ENCODE measurements at places on chromosomes 4 and X.

DNA sequence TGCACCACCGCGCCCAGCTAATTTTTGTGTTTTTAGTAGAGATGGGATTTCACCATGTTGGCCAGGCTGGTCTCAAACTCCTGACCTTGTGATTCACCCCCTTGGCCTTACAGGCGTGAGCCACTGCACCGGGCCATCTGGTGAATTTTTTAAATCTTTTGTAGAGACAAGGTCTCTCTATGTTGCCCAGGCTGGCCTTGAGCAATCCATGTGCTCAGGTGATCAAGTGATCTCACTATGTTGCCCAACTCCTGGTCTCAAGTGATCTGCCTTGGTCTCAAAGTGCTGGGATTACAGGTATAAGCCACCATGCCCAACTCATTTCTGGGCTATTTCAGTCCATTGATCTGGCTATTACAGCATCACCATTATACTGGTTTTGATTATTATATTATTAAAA, 22.2 kb upstream of the GALNT7 start:
- DNase-seq, result peak; percentile 50

GRCh38 chr4:155950461-155950860, 3.2 kb downstream of the CTSO start:
- no peak for DNase-seq

- no peak for DNase-seq
These were observed 49.4 kb downstream of the UBA6 start for GRCh38 chr4:67651536-67651935.

- no peak for DNase-seq
These were observed 47.8 kb downstream of the SLC9A7 start for GRCh38 chrX:46710927-46711623.

DNA sequence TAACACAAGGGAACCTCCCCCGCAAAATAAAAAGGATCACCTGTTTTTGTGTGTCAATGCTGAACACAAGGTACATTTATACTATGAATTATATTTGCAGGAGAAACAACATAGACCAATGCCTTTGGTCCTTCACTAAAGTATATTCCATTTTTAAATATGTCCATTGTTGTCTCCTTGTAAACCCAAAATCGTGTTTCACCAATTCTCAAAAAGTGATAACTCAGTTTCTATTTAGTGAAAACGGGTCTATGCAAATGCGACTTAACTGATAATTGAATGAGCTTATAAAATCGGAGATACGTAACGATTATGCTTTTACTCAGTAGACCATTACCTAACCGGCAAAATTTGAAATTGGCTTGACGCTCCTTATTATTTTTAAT, 2.1 kb downstream of the BRWD3 start:
- DNase-seq, result peak; percentile 1

GRCh38 chrX:3142259-3143042, 101.2 kb downstream of the ARSF start:
- no peak for DNase-seq

GRCh38 chr4:72631296-72631695, 62.3 kb upstream of the ADAMTS3 start:
- DNase-seq, result peak; percentile 93

- peak; percentile 88 for DNase-seq
These were observed 6.1 kb downstream of the TCEANC start for GRCh38 chrX:13659063-13659462.

DNA sequence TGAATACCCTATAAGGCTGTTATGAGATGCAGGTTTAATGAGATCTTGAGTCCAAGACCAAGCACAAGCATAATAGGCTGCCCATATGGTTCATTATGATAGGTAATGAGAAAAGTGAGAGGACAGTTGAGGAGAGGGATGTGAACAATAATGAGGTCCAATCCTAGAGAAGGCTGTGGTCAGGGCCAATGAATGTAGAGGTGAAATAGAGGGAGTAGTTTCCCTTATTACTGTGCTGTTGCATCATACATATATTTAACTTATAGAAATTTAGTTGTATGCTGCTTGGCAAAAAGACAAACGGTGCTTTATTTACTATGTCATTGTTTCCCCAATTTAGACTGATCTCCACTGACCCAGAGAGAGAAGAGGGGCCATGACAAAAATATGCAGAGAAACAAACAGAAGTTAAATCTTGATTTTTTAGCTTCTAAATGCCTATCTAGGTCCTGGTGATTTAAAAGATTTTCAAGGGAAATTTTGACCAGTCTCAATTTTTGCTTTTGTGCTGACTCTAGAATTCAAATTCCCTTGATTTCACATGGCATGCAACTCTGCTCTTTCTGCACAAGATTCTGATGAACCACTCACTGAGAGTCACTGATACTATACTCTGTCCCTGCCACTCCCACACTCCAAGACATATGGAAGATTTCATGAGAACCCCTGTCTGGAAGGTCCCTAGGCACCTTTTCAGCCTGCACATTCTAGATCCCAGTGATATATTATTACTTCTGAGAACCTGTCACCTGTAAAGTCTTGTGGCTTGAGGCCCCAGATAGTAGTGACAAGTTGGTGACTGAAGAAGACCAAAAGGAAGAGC, 159.7 kb downstream of the VSIG4 start:
- no peak for DNase-seq

DNA sequence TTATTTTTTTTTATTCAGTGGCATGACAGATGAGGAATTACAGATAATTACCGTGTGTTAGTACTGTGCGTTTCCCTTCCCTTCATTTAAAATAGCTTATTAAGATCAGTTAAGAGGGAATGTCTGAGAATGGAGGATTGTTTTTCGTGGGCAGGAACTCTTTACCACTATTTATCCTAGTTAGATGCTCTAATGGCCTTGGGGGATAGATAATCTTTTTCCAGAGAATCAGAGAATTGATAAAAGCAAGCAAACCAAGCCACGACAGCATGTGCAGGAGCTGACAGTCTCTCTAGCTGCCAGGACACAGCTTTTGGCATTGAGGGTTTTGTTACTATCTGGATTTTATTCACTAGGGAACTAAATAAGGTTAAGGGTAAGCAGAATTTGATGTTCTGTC, 128.7 kb downstream of the DCLK2 start:
- DNase-seq, result no peak

DNA sequence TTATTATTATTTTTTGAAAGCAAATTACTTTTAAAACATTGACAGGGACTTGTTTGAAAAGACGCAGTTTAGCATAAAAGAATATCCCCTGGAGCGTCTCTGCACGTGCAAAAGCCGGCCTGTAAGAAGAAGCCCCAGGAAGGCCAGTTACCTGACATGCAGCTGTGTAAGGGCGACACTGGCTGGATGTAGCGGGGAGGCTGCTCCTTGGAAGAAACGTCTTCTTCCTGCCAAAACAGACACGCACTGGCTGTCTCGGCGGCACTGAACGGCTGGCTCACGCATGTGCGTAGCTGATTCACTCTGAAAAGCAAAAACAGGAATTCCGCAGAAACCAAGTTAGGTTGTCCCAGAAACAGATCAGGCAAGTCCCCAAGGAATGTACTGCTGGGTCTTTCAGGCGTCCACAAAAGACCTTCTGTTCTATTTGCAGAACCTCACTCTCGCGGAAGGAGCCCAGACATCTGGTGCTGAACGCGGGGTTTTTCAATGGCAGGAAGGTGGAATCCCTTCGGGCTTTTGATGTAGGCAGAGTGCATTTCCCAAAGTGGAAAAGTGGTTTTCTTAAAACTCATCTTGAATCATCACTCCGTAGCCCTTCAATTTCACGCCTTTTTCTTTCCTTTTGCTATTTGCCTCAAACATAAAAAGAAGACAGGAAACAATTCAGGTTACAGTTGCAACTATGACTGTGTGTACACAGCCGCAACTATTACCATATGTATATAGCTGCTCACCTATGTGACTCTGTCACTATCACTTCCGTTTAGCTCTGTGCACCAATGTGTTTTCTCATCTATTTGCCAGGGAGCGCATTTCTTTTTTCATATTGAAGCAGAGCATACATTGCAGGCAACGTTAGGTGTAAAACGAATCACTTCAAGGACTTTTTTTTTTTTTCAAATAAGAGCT, 38.1 kb upstream of the ARSH start:
- DNase-seq, result peak; percentile 44

GRCh38 chrX:85544609-85545008, 165.1 kb upstream of the POF1B start:
- DNase-seq, result no peak

DNA sequence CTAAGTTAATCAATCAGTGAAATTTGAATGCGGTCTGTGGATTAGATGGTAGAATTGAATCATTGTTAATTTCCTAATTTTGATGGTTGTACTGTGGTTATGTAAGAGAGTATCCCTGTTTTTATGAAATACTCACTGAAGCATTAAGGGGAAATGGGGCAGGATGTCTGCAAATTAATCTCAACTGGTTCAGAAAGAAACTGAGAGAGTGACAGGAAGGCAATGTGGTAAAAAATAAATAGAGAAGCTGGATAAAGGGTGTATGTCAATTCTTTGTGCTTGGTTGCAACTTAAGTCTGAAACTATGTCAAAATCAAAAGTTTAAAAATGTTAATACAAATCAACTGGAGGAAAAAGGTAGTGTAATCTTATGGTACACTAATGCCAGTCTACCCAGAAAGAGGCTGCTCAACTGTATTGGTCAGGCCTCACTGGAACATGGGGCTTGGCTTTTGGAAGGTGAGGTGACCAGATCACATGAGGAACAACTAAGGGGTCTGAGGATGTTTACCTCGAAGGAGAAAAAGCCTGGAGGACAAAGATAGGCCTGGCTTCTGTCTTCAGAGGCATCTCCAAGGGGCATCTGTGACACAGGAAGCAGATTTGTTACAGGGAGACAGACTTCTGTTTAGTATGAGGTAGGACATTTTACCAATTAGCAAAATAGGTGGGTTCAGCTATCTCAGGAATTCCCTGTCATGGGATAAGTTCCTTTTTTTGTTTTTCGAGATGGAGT, 83.1 kb downstream of the DLG3 start:
- DNase-seq, result no peak

DNA sequence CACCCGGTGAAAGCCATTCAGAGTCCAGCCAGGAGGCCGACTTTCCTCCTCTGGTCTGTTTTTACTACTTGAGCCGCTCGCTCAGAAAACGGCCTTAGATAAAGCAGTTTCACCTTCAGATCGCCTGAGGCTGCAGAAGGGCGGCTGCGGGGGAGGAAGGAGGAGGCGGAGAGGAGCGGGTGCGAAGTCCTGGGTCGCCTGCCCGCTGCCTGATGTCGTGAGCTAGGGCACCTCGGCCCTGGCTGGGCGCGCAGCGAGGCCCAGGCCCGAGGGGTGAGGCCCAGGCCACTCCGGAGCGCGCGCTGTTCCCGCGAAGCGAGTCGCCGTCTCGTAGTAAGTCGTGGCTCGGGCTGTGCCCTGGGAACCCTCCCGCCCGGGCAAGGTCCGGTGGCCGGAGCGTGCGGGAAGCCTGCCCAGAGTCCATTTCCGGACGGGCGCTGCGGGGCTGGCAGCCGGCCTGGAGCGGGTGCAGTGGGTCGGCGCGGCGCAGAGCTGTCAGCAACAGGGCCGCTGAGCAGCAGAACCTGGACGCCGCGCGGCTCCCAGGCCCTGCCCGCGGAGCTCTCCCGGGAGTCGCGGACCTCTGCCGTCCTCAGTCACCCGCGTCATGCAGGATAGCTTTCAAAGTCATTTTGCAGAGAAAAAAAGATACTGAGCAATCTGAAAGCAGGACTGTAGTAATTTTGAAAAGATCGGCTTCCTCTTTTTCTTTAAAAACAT, 18.6 kb downstream of the TRIM2 start:
- peak; percentile 39 for DNase-seq

GRCh38 chr4:179465131-179465797, 2023.0 kb upstream of the AGA start:
- DNase-seq, result peak; percentile 79

DNA sequence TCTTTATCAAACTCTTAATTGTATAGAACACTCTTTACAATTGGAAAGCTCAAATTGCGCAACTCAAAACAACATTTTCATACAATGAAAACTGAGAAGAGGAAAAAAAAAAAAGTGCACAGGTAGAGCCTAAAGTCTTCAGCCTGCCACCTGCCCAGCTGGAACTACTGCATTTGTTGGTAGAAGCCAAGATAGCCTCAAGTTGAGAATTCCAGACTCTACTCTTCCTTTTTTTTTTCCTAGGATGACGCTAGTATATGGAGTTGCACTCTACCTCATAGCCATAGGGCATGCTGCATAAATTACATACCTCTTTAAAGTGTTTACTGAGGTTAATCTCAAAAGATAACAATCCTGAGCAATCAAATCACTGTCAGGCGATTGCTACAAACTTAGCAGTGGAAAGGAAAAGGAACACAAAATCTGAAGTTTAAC, 13.6 kb downstream of the ABCG2 start:
- peak; percentile 90 for DNase-seq

DNA sequence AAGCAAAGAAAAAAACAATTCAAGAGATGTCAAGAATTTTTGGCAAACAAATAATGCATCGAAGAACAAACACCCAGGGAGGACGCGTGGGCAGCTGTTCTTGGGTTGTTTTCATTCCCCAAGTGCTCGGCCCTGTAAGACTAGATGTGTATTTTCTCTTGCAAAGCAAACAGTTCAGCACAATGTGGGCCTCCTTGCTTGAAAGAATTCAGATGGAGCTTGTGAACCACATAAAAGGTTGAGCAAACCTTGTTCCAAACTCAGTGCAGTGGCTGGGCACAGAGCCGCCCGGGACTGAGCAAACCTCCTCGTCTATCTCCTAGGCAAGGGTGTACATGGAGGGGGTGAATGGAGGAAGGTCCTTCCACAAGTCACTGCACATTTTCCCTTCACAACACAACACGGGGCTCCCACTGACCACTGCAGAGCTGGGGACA, 82.4 kb downstream of the HTRA3 start:
- no peak for DNase-seq

DNA sequence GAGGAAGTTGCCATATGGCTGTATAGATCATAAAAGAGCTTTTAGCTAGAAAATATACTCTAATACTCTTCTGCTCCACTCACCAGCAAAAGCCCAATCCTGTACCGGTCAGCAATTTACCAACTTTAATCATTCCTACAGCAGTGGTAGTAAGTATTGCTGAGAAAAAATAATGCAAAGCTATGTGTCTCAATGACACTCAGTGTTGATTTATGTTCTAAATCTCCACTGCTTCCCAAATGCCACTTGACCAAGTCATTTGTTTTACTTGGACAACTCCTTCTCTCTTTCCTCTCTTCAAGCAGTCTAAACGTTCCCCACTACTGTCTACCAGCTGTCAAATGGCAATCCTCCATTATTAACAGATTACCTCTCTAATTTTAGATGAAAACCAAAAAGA, 201.8 kb upstream of the GK2 start:
- no peak for DNase-seq

GRCh38 chr4:46856333-46856732, 52.7 kb downstream of the COX7B2 start:
- DNase-seq, result no peak

DNA sequence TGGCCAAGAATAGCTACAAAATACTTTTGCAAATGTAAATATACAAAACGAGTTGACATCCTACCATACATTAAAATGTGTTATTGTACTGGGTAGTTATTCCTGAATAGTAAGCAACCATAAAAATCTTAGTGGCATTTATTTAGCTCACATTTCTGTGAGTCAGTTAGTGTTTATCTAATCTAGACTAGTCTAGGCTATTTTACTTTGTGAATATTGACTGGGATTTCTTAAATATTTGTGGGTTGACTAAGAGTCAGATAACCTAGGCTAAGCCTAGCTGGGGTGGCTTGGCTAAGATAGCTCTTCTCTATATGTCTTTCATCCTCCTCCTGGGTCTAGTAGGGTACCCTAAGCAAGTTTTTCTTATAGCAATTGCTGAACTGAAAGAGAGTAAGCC, 543.8 kb upstream of the DIAPH2 start:
- peak; percentile 1 for DNase-seq

Measured in epithelial cell of esophagus (primary cell).